Fibroblast of upper back skin (primary cell): ENCODE measurements at places on chromosomes 1 and 21.

- no peak for DNase-seq
Measured at GRCh38 chr21:34843562-34843961, 174.8 kb downstream of the CLIC6 start.

DNA sequence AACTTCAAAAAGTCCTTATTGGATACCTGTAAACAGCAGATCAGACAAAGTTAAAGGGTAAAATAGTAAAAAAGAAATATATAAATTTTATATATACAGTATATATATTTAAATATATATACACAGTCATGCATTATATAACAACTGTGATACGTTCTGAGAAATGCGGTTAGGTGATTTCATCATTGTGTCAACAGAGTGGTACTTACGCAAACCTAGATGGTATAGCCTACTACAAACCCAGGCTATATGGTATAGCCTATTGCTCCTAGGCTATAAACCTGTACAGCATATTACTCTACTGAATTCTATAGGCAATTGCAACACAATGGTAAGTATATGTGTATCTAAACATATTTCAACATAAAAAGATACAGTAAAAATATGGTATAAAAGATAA lies 222.7 kb downstream of the NUF2 start:
- DNase-seq: no peak

GRCh38 chr21:31482460-31482859 lies 138.4 kb upstream of the TIAM1 start:
- DNase-seq: no peak

GRCh38 chr21:31181082-31181750 lies 142.9 kb upstream of the KRTAP19-8 start:
- DNase-seq: no peak

- no peak for DNase-seq
Measured at GRCh38 chr1:44059212-44059611, 27.9 kb upstream of the SLC6A9 start.
